ENCODE measurements at places on chromosomes 3 and 15.

DNA sequence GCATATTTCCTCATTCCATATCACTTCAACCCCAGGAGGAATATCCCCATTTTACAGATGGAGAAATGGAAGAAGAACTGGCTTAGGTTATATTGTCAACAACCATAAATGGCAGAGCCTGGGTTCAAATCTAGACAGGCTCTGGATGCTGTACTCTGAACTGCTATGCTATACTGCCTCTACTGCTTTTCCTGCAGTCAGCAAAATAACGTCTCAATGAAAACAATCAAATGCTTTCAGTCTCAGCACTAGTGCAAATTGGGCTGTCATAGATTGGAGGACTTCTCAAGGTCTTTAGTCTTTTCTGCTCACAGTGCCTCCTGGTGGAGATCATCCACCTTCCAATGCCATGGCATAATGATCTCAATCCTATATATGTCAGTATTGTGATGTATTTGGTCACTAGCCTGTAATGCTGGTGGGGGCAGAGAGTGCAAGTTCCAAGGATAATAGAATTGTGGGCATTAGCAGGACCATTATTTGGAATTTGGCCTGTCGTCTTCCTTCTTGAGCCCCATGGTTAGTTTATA is 285.0 kb downstream of the CLSTN2 start:
- DNase-seq: no peak

- DNase-seq: no peak
Observed at GRCh38 chr3:190083635-190084034, 37.1 kb downstream of the P3H2 start.

DNA sequence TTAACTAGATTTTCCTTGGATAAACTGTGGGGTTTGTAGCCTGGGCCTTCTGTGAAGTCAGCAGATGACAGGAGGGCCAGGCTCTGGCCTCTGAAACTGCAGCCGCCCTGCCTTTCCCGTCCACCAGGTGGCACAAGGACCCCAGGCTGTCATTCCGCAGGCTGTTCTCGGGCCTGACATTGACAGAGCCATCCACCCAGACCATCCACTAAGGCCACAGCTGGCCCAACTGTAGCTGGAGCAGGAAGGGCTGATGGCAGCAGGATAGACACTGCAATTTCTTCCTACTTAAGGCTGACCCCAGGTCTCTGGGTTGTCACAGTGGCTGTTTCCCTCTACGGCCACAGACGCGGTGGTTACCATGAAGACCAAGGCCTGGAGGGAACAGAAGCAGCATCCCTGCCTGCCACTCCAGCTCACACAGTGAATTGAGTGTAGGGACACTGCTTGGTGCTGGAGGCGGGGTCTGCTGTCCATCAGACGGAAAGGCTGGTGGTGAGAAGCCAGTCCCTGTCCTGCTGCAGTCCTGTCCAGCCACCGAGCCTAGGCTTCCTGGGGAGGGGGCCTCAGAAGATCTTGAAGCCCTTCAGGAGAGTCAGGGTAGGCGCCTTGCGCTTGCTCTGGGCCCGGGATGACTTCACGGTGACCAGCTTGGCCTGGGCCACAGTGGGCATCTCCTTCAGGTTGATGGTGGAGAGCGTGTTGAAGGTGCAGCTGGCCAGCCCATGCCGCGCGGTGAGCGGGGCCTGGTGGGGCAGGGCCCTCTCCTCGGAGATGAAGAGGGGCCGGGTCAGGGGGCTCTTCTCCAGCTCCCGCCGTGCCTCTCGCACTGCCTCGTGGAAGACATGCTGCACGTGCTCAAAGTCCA is 9.4 kb downstream of the SLC51B start:
- peak; percentile 36 for DNase-seq

GRCh38 chr3:62589078-62589477 is 215.7 kb upstream of the FEZF2 start:
- no peak for DNase-seq

- no peak for DNase-seq
Observed at GRCh38 chr3:126525091-126525852, 1.3 kb downstream of the CHST13 start.
